ENCODE measurements at places on chromosomes 1 and 21. TPM values are rescaled to one million over a fixed set of nuclear protein-coding genes. Genes with fewer than 3 reads are reported as not detected.

The SYTL1 gene
- total RNA-seq = 9.0 TPM

The BEND5 gene
- 1.9 TPM for total RNA-seq

The POU3F1 gene
- 0.05 TPM for total RNA-seq

The ACTL8 gene
- total RNA-seq = not detected

The DMAP1 gene
- 12.2 TPM for total RNA-seq

The ICOSLG gene
- 0.69 TPM for total RNA-seq

The ANGPTL1 gene
- not detected for total RNA-seq

DNA sequence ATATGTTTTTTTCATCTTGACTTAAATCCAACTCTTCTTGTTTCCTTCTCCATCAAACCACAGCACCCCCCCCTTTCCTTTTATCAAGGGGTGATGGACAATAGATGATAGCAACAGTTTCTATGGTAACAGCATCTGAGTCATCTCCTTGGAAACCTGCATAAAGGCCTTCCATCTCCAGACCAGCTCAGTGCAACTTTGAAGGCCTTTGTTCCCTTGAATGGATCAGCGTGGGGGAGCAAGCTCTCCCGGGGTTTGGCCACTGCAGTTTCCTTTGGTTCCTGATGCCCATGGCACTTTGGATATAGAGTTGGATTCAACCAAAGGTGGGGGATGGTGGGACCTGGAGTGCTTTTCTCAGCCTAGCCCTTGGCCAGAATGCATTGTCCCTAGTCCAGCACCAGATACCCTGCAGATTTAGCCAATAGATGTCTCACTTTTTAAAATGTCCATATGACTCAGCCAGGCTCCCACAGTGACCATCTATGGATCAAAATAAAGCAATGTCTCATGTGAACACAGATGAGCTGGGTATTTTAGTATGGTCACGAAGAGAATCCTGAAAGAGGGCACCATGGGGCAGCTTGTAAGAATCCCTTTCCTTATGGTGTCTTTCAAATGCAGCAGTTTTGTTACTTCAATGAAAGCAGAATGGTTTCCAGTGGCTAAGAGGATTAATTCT is 127.7 kb downstream of the SPATA46 start:
- DNase-seq = no peak

DNA sequence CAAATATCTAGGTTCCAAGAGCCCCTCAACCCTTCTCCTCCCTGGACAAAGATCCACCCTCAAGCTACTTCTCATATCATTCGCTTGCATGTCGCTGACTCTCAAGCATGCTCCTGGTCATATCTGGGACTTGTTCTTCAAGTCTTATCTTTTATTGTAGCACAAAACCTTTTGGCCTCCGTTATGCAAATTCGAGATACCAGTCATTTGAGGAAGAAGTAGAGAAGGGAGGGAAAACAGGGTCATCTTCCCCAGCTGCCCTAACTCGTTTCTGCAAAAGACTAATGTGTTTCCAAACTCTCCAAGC is 63.8 kb upstream of the ETS2 start:
- no peak for DNase-seq

- no peak for DNase-seq
These were observed 113.8 kb upstream of the ERRFI1 start for GRCh38 chr1:8139941-8140340.

DNA sequence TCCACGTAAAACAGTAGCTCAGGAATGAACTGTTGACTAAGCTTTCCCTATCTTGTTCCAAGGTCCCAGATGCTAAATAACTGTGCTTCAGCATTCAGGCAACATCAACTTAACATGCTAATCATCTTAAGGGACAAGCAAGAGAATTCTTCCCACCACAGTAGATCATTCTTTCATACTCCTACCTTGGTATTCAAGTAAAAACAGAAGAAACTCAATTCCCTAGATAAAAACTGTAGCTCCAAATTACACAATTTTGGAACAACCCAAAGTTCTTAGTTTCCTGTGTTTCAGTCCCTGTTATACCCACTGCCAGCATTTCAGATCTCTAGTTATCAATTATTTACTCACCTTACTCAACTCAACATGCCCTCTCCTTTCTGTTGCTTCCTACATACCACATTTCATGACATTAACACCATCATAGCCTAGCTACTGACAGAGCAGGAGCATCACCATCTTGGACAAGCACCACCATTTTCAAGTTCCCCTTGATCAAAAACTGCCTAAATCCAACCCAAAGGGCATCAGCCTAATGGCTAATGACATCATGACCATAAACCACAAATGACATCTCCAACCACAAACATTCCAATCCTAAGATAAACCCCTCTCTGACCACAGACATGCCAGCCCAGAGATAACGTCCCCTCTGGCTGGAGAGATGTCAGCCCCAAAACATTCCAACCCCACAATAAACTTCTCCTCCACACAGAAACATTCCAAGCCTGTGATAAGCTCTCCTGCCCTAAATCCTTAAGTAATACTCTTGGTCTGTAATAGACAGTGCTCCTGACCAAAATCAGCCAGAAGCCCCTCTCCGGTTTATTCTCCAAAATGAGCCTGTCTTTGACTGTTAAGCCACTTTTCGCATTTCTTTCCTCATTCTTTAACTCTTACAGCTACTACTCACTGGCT is 191.2 kb downstream of the RERE start:
- DNase-seq = peak; percentile 79

- DNase-seq = no peak
These were observed 8.0 kb downstream of the TPRG1L start for GRCh38 chr1:3632716-3633343.

- no peak for DNase-seq
These were observed 34.8 kb downstream of the L1TD1 start for GRCh38 chr1:62229468-62229867.

DNA sequence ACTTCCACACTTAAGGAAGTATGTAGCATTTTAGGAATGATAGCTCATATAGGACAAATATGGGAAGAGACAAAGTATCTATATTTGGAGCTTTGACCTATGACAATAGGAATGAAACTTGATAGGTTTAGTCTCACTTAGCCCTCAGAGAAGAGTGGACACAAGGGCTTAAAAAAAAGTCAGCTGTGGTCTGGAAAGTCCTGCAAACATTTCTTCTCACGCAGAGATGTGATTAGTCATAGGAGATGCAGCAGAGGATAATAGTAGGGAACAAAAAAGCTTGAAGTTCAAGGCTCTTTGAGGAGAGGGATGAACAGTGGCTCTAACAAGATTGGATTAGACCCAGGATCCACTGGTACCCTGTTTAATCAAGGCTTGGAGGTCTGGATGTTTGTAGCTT is 14.8 kb upstream of the RNF220 start:
- peak; percentile 29 for DNase-seq

DNA sequence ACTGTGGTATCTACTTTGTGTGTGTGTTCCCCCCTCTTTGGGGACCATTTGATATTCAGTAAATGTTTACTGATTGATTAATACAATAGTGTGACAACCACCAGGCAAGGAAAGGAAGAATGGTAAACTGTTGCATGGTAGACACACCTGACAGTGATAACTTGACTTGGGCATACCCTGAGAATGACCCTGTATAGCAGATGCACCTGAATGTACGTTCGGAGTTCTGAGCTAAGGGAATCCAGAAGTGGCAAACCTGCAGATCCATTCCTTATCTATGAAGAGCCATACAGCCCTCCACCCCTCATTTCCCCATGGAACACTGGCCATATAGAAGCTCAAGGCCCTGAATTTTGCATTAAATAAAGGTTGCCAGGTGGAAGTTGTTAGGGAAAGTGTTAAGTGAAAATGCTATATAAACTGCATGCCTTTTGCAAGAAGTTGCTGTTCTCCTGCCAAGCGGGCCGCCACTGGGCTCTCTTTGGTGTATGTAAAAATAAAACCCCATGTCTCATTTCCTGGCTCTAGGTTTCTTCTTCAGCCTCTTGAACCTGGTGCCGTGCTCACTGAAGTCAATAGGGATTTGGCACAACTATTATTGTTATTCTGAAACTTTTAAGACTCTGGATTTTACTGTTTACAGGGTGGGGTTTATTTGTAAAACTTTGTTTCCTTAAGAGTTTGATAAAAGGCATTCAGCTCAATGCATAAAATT is 32.6 kb upstream of the DENND1B start:
- no peak for DNase-seq

DNA sequence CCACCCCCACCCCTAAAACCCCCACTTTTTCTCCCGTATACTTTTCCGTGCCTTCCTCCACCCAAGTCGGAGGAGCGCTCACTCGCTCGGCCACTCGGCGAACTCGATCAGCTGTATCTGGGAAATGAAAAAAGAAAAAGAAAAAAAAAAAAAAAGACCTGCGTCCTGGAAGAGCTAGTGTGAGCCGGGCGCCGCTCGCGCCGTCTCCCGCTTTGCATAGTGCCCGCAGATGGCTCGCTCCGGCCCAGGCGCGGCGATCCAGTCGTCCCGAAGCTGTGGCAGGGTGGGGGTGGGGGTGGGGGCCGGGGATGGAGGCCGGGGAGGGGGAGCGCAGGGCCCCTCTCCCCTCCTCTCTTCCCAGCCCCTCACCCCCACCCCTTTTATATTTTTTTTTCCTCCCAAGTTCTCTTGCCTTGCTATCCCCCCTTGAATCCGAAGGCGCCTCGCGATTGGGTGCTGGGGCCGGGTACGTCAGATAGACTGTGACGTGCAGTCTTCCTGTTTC is 299 bp upstream of the PROX1 start:
- DNase-seq = peak; percentile 14

GRCh38 chr1:56133522-56134472 is 445.6 kb downstream of the PLPP3 start:
- DNase-seq = peak; percentile 81

DNA sequence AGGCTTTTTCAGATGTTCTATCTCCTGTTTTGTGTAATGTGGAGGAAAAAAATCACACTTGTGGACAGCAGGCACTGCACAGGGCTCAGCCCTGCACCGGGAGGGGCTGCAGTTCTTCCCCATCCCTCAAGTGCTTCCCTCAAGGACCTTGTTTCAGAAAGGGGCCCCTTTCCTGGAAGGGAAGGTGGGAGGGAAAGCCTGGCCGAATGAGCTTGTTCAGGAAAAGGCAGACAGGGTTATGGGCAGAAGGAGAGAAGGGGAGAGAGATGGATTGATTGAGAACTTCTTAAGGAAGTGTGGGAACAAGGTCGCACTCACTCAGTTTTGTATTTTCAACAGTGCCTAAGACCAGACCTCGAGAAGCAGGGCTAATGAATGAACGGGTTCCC is 41.2 kb downstream of the OLFML2B start:
- no peak for DNase-seq

DNA sequence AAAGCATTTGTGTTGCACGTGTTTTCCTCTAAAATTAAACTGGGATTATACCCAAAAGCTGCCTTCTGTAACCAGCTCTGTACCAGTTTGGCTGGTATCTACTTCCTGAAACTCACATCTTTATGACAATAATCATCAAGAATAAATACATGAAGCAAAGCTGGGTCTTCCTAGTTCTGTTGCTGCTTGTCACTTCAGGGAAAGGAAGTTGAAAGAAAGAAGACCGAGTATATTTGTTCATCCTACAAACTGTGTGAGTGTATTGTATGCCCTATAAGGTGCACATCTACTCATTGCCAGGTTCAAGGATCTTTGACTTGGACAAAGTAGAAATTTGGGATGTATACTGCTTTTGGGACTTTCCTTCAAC is 29.1 kb upstream of the IFNGR2 start:
- DNase-seq = no peak

GRCh38 chr1:9302745-9303524 is 10.2 kb downstream of the SPSB1 start:
- DNase-seq = peak; percentile 99

DNA sequence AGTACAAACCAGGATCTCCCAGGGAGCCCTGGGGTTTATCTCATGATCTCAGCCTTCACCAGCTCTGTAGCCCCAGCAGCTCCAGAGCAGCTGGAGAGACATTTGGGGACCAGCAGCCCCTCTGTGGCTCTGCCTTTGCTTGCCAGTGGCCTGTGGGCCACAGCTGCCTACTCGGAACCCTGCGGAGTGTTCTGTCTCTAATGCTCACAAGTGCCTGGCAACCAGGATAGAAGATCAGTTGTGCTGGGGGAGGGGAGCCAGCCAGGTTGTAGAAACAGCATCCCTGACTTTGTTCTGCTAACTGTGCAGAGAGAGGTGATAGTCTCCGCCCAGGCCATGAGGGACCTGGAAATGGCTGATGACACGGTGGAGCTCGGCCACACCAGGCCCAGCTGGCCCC is 50.9 kb upstream of the KCNJ15 start:
- no peak for DNase-seq

GRCh38 chr1:229184066-229184465 is 86.8 kb upstream of the RAB4A start:
- no peak for DNase-seq
